Breast epithelium (tissue), 4 donors: ENCODE measurements at places on chromosomes 13 and 19.
A peak's percentile ranks its signal among the peaks of the same experiment; 100 is the strongest.

- no peaks in the 10 kb centered on the region for H3K27me3 ChIP-seq
- no peak for DNase-seq
- H3K4me3 ChIP-seq: no peak overlapping the region
- H3K27ac ChIP-seq: no peak overlapping the region
- no peaks in the 10 kb centered on the region for H3K4me1 ChIP-seq
These were observed 30.8 kb downstream of the WTIP start for GRCh38 chr19:34512254-34512822.

- peaks cover 35% of the 10 kb centered on the region for H3K4me1 ChIP-seq
- H3K4me3 ChIP-seq: peak overlapping the region; percentile 42
- peak; percentile 94 for DNase-seq
- H3K36me3 ChIP-seq: no peaks in the 10 kb centered on the region
- H3K27me3 ChIP-seq: no peaks in the 10 kb centered on the region
These were observed 34.9 kb downstream of the PAK4 start for GRCh38 chr19:39160523-39160861.

GRCh38 chr13:79933389-79933788 lies 407.5 kb downstream of the SPRY2 start:
- H3K27ac ChIP-seq: no peak overlapping the region
- no peak overlapping the region for H3K4me3 ChIP-seq
- no peaks in the 10 kb centered on the region for H3K4me1 ChIP-seq
- H3K36me3 ChIP-seq: no peaks in the 10 kb centered on the region
- no peak for DNase-seq
- H3K27me3 ChIP-seq: no peaks in the 10 kb centered on the region

DNA sequence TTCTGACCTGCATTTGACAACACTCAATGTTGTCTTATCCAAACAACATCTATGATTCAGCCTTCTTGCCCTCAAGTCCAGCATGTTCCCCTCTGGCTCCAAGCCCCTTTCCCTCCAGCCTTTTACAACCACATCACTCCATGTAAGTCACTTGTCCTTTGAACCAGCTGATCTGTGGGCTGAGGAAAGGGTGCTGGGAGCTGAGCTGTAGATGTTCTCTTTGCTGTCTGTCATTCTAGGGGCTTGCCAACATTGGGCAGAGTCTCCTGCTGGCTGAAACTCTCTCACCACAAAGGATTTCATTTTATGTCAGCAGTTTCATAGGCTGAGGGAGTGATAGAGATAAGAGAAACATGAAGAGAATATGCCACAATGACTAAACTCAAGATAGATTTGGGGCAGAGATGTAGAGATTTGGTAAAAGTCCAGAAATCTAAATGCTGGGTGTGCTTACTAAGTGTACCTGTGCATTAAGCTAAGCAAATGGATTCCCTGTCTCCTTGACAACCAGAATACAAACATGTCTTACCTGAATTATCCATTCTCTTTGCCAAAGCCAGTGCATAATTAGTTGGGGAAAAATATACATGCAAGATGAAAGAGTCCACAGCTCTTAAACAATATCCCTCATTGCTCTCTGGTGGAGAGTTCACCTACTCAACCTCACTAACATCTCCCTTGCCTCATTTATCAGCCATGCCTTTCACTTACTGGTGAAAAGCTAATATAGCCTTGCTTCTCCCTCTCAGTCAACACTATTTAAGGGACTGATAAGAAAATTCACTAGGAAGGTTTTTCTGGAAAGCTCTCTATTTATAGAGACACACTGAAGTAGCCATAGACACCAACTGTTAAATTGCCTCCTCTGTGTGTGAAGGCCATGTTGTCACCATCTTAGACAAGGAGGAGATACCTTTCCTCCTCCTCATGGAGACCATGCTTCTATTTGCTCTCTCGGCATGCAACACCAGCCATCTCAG lies 175.5 kb upstream of the SERP2 start:
- H3K27ac ChIP-seq: no peak overlapping the region
- no peaks in the 10 kb centered on the region for H3K27me3 ChIP-seq
- no peak overlapping the region for H3K4me3 ChIP-seq
- H3K4me1 ChIP-seq: no peaks in the 10 kb centered on the region
- DNase-seq: no peak
- no peaks in the 10 kb centered on the region for H3K36me3 ChIP-seq

DNA sequence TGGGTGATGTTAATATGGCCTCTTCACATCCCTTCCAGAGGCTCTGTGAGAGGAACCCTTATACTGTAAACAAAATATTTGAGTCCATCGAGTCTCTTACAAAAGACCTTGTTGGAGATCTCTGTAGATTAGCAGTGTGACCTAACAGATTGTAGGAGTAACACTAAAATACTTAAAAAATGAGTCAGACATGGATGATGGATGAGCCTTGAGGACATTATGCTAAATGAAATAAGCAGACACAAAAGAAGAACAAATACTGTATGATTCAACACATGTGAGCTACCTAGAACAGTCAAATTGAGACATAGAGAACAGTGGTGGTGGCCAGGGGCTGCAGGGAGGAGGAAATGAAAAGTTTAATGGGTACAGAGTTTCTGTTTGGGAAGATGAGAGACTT lies 152.2 kb upstream of the UBL3 start:
- no peak for DNase-seq
- H3K4me3 ChIP-seq: no peak overlapping the region
- H3K27ac ChIP-seq: no peak overlapping the region
- no peaks in the 10 kb centered on the region for H3K27me3 ChIP-seq

DNA sequence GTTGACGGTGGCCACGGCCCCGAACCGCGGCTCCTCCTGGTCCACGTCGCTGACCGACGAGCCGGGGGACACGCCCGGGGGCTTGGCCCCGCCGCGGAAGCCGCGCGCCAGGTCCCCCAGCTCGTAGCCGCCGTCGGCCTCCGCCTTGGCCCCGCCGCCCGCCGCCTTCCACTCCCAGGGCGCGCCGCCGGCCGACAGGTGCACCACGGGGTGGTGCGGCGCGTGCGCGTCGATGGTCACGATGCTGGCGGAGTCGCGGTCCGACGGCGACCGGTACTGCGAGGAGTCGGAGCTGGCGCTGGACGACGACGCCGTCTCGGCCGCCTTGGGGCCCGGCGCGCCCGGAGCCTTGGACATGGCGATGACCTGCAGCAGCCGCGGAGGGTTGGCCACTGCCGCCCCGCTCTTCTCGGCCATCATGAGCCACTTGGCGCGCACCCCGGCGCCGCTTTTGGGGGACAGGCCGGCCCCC lies 9.0 kb downstream of the PLPPR3 start:
- no peak overlapping the region for H3K4me3 ChIP-seq
- H3K4me1 ChIP-seq: no peaks in the 10 kb centered on the region
- no peaks in the 10 kb centered on the region for H3K27me3 ChIP-seq
- no peak for DNase-seq

DNA sequence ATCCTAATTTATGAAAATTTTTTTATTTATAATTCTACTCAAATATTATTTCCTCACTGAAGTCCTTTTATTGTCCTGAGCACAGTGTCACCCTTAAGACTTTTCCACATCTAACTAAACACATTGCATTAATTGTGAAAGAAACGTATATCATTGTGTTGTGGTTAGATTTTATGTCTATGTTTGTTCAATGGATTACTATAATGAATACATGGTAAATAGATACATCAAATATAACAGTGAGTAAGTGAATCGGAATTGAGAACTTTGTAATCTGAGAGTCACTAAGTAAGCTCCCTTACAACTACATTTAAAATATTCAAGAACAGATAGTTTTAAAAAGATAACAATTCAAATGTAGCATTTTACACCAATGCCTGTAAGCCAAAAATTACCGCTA lies 417.6 kb upstream of the PCDH20 start:
- no peaks in the 10 kb centered on the region for H3K4me1 ChIP-seq
- no peak overlapping the region for H3K27ac ChIP-seq
- H3K27me3 ChIP-seq: no peaks in the 10 kb centered on the region
- H3K4me3 ChIP-seq: no peak overlapping the region

- H3K4me1 ChIP-seq: no peaks in the 10 kb centered on the region
- H3K27me3 ChIP-seq: no peaks in the 10 kb centered on the region
- no peak for DNase-seq
- no peaks in the 10 kb centered on the region for H3K36me3 ChIP-seq
- no peak overlapping the region for H3K27ac ChIP-seq
These were observed 3.3 kb downstream of the FCGRT start for GRCh38 chr19:49515767-49516166.

DNA sequence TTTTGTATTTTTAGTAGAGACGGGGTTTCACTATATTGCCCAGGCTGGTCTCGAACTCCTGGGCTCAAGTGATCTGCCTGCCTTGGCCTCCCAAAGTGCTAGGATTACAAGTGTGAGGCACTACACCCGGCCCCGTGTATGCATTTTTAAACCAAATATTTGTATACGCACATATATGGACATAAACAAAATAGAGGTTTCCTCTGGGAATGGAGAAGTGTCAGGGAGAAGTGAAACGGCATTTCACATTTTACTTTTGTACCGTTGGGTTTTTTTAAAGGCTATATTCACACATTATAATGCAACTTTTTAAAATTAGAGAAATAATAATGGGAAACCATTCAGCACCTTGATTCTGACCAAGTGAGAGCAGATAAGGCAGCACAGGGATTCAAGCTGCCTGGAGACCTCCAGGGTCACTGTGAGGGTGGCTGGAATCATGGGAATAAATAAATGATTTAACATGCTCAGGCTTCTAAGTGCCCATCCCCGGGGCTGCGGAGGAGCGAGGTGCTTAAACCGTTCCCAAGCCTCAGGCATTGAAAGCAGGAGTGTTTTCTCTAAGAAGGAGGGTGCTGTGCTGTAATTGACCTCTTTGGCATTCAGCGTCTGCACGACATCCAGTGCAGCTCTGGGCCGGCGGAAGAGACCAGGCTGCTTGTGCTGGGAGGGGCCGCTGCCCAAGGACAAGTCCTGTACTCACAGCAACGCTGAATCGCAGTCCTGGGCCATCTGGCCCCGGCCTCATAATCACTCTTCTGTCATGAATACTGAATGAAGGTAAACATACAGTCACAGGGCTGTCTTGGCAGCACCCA lies 24.7 kb downstream of the GPR42 start:
- no peak overlapping the region for H3K27ac ChIP-seq
- H3K36me3 ChIP-seq: no peaks in the 10 kb centered on the region
- no peak overlapping the region for H3K4me3 ChIP-seq
- H3K27me3 ChIP-seq: no peaks in the 10 kb centered on the region
- no peak for DNase-seq
- no peaks in the 10 kb centered on the region for H3K4me1 ChIP-seq

GRCh38 chr19:339262-339887 lies 5.2 kb downstream of the MIER2 start:
- DNase-seq: no peak
- no peak overlapping the region for H3K4me3 ChIP-seq
- H3K27me3 ChIP-seq: no peaks in the 10 kb centered on the region
- no peak overlapping the region for H3K27ac ChIP-seq

GRCh38 chr19:31553846-31554215 lies 204.6 kb upstream of the TSHZ3 start:
- DNase-seq: no peak
- H3K36me3 ChIP-seq: no peaks in the 10 kb centered on the region
- H3K4me1 ChIP-seq: no peaks in the 10 kb centered on the region
- no peak overlapping the region for H3K27ac ChIP-seq
